ENCODE measurements at places on chromosomes 3 and 15.
A peak's percentile ranks its signal among the peaks of the same experiment; 100 is the strongest.

- DNase-seq, result no peak
These were observed 54.7 kb downstream of the CTDSPL2 start for GRCh38 chr15:44482090-44482489.

DNA sequence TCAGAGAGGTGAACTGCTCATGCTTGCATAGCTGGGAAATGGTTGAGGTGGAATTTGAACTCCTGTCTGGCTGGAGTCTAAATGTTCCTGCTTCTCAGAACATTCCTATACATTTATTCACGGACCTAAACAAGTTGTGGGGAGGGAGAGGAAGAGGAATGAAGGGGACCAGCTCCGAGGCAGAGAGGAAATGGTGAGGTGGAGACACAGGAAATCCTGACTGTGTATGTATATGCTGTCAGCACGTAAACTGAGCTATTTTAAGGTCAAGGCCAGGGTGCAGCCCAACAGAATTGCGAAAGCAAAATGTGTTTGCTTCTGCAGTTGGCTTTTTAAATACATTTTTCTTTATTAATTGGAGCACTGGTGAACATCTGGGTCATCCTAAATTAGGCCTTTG, 74.1 kb upstream of the POMGNT2 start:
- DNase-seq, result no peak

GRCh38 chr3:53828581-53828980, 17.6 kb downstream of the CHDH start:
- DNase-seq, result no peak

DNA sequence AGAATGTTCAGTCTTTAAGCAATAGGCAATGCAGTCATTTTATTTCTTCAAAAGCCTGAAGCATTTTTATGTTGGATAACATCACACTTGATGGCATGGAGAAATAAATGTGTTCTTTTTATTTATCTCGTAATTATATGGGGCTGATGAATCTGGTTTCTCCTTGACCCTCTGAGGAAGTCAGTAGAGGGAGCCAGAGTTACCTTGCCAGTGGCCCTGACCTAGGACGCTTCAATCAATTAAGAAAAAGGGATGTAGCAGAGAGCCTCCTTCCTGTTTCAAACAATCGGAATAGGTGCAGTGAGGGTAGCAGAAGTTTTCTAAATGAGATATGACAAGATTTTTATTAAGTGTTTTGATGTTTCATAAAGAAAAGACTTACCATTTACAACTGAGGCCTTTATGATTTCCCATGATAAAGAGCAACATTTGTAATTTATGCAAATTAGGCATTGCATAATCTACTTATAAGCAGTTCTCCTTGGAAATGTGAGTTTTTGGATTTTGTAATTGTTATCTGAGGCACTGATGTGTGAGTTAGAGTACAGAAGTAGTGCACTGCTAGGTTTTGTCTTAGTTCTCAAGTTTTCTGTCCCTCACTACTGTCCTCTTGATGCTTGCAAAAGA, 129.1 kb downstream of the RAP2B start:
- DNase-seq, result peak; percentile 9

- DNase-seq, result peak; percentile 58
These were observed 67.9 kb upstream of the CHL1 start for GRCh38 chr3:128515-129172.

DNA sequence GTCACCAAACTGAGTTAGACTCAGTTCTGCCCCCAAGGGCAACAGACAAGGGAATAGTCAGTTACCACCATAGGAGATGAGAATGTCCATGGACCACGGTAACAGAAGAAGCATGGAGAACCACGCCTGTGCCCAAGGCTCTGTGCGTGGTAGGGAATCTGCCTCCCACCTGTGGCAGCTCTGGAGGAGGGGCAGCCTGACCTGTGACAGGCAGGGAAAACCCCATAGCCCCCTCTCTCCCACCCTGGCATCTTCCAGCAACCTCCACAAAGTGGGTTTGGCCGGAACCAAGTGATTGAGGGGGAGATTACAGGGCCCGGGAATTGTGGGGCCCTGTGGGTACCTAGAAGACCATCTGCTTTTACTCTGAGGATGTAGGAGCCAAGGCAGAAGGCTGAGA, 14.3 kb upstream of the LTF start:
- DNase-seq, result no peak

- no peak for DNase-seq
These were observed 438.7 kb upstream of the C2CD4B start for GRCh38 chr15:62603742-62604141.

DNA sequence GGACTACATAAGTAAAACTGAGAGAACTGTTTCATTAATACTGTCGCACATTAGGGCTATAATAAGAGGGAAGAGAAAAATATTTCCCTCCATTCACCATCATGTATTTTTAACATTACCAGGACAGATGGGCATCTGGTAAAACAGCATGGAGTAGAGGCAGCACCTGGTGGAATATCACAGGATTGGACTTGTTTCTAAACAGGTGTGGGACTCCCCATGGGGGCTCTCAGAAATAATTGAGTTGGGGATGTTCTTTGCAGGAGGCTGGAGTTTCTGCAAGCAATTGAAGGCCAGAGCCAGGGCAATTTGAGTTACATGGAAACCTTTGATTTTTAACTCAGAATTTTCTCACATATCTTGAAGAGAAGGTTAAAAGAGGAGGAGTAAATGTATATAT, 8.4 kb upstream of the MINDY2 start:
- DNase-seq, result no peak

DNA sequence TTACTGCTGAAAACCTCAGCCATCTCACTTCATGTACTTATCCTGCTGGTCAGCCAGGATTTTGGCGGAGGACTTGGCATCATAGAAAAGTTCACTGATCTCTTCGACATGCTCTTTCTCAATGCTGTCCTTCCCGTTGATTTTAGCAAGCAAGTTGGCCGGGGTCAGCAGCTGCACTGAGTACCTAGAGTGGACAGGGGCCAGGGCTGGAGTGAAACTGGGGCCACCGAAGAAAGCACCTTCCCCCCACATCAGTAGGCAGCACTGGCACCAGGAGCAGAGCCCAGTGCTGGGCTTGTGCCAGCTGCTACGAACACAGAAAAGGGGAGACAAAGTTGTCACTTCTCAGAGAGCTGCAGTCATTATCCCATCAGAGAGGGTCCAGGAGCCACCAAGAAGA, 29.0 kb downstream of the SEC61A1 start:
- no peak for DNase-seq

DNA sequence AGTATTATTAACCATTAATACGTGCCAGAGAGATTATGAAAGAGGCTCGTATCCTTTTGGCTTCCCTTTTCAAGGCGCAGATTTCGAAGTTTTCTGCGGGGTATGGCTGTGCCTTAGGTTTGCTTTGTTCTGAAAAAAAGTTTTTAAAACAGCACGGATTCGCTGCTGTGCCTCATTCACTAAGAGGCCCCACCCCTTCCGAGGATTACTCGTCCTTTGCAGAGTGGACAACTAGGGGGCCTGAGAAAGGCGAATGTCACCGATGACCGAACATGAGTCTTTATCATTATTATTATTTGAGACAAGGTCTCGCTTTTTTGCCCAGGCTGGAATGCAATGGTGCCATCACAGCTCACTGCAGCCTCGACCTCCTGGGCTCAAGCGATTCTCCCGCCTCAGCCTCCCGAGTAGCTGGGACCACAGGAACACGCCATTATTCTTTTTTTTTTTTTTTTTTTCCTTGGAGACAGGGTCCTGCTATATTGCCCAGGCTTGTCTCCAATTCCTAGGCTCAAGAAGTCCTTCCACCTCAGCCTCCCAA, 684 bp upstream of the RPS27L start:
- DNase-seq, result no peak

GRCh38 chr15:50880651-50881114, 27.8 kb upstream of the AP4E1 start:
- DNase-seq, result no peak

- no peak for DNase-seq
These were observed 817.8 kb upstream of the NECTIN3 start for GRCh38 chr3:110253794-110254193.

- no peak for DNase-seq
These were observed 88.1 kb downstream of the MECOM start for GRCh38 chr3:169575381-169575780.

DNA sequence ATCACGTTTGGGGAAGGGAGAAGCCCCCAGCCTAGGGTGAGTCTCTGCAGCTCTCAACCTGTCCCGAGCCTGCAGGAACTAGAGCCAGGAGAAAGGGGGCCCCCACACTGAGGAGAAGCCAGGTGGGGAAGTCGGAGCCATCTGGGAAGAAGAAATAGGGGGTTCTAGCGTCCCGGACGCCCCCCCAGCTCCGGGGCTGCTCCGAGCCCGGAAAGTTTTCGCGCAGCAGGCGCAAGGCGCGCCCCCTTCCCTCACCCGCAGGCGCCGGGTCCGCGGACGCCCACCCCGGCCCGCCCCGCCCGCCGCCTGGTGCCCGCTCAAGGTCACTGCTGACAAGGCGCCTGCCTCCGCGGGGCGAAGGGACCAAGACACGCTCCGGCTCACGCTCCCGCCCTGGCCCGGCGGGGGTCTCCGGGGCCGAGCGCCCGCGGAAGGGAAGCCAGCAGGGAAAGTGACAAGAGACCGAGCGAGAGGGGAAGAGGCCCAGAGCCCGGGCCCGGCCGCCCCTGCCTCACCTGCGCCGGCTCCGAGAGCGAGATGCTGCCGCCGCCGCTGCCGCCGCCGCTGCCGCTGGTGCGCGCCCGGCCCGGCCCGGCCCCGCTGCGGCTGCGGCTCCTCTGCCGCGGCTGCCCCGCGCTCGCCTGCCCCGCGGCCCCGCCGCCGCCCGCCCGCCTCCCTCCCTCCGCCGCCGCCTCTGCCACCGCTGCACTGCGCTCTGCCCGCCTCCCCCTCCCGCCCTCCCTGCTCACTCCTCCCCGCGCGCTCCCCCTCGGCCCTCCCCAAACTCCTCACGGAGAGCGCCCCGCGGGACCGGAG, 108.4 kb upstream of the SLC6A11 start:
- DNase-seq, result no peak

DNA sequence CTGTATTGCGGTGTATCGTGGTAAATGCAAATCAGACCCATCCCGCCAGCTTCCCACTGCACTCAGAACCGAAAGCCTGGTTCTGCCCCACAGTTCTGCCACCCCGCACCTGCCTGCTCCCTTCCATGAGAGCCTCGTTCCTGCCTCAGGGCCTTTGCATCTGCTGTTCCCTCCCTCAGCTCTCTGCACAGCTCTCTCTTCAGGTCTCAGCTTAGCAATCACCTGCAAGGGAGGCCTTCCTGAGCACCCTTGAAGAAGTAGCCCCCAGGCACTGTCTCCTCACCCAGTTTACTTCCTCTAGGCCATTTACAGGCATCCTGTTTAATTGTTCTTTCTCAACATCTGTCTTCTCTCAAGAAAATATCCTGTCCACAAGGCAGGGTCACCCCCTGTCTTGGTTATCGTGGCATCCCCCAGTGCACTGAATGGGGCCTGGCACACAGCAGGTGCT, 13.3 kb upstream of the IQSEC1 start:
- DNase-seq, result no peak

DNA sequence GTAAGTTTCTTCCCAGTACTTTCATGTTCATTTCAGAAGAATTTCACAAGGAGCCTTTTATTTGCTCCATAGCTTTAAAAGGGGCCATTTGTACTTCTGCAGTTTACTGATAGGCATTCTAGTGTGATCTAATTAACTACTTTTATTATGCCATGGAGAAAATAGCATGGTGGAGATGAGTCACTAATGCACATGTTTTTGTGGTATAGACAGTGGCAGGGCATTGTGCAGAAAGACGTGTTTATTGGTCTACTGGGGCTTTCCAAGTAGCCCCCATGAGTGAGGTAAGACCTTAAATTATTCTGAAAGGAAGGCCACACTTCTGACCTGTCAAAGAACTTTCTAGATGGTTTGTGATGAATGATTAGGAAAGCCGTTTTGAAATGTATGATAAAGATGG, 810.0 kb upstream of the NR2F2 start:
- DNase-seq, result no peak

DNA sequence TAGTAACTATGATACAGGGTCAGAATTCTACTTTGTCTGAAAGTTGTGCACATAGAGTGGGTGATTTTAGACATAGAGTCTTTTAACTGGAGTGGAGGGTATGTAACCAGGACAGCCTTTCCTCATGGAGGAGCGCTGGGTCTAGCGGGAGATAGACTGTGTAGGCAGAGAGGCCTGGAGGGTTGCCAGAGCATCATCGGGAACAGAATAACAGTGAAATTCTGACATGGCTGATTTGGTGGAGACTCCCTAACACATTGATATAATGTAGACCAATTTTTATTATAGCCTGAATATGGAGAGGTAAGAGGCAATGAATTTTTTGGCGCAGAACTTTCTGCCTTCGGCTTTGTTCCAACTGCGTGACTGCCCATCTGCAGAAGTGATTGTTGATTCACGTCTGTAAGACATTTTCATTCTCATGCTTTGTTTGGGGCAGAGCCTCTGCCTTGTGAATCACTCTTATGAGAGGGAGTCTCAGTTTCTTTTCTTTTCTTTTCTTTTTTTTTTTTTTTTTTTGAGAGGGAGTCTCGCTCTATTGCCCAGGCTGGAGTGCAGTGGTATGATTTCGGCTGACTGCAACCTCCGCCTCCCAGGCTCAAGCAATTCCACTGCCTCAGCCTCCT, 16.0 kb downstream of the LPP start:
- no peak for DNase-seq

- DNase-seq, result no peak
These were observed 141.5 kb downstream of the DUT start for GRCh38 chr15:48472756-48473155.

- no peak for DNase-seq
These were observed 155.7 kb downstream of the LPP start for GRCh38 chr3:188309437-188310269.

- DNase-seq, result no peak
These were observed 49.9 kb upstream of the LMCD1 start for GRCh38 chr3:8451696-8452095.

- DNase-seq, result no peak
These were observed 249.4 kb upstream of the PDZRN3 start for GRCh38 chr3:73874161-73874560.

GRCh38 chr15:31497838-31498237, 171.2 kb downstream of the KLF13 start:
- DNase-seq, result no peak

DNA sequence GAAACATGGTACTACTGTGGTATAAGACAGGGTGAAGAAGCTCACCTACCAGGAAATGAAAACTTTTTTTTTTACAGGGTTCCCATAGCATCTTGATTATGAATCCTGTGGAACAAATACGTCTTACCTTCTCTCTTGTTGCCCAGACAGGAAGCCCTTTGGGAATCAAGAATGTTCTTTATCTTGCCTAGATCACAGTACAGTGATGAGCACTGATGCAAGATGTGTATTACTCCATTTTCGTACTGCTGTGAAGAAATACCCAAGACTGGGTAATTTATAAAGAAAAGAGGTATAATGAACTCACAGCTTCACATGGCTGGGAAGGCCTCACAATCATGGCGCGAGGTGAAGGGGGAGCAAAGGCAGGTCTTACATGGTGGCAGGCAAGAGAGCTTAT, 281.3 kb downstream of the UBE2E2 start:
- no peak for DNase-seq

GRCh38 chr3:194308601-194309449, 42.3 kb downstream of the CPN2 start:
- DNase-seq, result no peak

All from NCI-H526 (cell line).